Activated CD4-positive, CD25-positive, alpha-beta regulatory T cell (primary cell): ENCODE measurements at places on chromosomes 7 and 10.

DNA sequence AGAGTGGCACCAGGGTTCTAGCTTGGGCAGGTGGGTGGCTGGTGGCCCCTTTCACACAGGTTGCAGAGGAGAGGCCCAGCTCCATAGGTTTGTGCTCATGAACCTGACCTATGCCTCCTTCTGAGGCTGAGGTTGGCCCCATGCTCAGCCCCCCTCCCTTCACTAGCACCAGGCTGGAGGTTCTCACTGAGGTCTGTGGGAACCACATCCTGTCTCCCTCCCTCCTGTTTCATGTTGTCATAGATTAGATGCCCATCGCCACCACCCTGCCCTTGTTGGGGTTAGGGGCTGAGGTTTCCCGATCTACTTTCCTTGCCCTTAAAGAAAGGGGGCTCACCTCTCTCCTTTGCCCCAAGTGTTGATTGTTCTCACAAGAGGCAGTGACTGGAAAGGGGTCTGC is 14.7 kb downstream of the NEUROG3 start:
- DNase-seq: no peak

DNA sequence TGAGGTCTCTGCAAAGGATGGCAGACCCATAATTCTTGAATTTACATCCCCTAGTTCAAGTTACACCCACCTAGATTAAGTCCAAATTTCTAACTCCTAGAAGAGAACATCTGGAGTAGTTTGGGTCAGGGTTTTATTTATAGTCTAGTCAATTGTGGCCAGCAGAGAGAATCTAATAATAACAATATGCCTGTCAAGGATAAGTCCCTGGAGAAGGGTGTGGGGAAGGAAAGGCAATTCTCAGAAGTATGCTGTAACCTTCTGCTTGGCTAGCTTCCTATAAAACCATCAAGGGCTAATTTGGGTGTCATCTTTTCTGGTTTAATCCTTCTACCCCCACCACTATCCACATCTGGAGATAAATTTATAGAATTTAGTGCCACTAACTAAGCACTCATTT is 52.8 kb upstream of the SEMA3E start:
- no peak for DNase-seq

DNA sequence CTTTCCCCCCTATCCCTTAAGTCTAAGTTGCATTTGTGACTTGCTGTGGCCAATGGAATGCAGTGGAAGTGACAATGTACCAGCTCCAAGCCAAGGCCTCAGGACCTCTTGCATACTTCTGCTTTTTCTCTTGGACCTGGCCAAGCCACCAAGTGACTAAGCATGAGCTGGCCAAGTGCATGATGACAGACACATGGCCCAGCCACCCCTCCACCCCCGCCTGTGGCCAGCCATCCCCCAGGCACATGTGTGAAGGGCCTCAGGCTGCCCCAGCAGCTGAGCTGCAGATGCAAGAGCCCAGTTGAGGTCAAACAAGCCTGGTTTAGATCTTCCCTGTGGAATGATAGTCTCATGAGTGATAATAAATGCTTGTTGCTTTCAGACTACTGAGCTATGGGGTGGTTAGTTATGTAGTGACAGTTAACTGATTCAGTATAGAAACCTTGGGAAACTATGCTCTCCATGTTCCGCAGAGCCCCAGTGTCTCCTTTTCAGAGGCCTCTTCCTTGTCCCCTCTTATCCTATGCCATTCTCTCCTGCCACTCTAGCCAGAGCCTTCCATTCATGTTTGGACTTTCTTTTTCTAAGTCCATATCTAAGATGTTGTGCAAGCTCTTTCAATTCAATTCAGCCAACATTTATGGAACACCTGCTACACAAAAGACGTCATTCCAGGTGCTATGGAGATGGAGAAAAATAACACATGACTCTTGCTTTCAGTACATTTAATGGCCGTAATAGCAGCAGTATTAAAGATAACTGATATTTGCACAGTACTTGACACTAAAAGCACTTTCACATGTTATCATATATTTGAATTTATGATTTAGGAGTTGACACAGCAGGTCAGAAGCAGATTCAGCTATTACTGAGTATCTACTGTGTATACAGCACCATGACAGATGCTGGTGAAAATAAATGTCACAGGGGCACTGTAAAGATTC is 55.5 kb upstream of the LOXL4 start:
- DNase-seq: no peak

- DNase-seq: no peak
These were observed 19.1 kb downstream of the TMEM176B start for GRCh38 chr7:150781103-150781502.

- DNase-seq: no peak
These were observed 295.3 kb upstream of the KLF6 start for GRCh38 chr10:4080225-4080805.

DNA sequence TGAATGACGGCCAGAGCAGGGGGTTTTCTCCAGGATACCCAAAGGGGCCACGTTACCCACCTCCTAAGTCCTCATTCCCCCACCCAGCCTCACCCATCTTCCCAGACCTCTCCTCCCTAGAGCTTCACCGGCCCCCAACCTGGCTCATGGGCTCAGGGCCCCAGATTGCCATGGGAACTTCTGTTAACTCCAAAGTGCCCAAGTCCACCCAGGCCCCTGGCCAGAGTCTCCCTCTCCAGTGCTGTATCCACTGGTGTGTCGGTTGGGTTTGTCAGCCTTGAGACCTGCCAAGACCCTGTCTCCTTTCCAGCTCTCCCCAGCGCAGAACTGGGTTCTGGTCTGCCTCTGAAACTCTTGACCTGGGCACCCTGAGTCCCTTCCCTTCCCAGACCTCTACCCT is 37.1 kb upstream of the ZMIZ2 start:
- no peak for DNase-seq

GRCh38 chr10:19847321-19847720 is 31.1 kb downstream of the PLXDC2 start:
- no peak for DNase-seq

DNA sequence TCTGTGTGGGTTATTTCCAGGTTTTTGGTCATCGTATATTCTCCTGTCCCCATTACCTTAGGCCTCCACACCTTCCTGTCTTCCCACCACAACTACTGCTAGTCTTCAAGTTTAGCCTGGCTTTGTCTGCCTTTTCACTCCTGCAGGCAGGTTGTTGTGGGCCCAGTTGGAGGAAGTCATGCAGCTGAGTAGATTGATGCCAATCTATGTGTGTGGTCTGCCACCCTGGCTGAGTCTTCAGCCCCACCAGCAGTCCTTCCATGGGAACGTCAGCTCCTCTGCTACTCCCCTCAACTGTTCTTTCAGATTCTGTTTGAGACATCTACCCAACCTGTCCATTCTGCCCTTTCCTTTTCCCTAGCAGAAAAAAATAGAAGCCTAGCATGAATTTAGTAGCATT is 6.3 kb downstream of the RINT1 start:
- no peak for DNase-seq

DNA sequence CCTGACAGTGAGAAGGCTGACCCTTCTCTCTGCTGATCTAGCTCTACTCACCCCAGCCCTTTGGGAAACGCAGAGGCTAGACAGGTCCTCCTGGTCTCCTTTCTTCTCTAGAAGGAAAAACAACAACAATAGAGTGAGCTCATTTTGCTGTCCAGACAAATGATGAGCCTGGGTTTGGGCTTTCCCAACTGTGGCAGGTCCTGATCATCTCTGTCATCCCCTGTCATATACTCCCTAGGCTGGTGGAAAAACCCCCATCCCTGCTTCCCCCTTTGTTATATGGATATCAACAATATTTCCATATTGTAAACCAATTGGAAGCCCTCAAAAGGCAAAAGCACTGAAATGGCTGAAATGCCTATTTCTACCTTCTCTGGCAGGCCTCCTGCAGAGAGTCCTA is 9.2 kb upstream of the DDIT4 start:
- no peak for DNase-seq

DNA sequence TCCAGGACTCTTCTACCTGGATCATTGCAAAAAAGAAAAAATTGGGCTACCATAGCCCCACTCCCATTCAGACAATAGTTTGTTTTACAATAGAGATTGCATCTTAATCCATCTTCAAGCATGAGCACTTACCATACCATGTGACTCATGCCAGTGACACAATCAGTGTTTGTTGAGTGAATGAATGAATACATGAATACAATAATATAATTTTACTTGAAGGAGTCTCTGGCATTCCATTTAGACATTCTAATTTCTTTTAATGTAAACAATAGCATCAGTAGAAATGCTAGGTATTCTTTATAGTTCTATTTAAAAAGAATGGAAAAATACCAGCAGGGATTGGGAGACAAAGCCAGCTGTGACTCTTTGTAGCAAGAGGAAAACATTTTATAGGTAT is 141.6 kb upstream of the AKR1E2 start:
- DNase-seq: no peak

DNA sequence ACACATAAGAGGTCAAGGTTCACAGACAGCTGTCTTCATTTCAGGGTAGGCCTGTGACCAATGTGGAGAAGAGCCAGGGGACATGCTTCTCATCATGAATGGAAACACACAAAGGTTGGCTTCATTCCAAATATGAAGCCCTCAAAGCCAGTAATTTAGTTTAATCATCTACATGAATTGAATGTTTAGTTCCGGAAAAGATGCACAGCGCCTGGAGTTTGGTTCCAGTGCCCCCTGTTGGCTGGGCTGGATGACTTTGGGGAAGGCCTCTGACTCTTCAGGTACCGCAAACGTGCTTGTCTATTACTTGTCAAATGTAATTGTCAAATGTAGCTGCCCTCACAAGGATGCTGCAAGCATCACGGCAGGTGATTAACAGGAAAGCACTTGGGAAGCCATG is 130.7 kb downstream of the ADRA2A start:
- no peak for DNase-seq

DNA sequence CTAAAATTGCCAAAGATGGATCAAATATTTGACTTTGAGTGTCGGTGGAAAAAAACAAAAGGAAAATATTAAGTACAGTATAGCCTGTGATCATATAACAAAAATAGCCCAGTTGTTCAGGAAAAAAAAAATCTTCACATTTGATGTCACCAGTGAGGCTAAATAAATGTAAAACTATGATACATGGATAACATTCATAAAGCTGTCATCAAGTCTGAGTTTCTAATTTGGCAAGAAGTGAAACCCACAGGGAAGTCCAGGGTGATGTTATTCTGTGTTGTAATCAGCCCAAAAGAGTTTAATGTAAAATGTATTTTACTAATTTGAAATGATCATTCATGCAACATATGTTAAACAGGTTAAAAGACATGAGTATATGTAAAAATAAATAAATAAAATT is 908.0 kb downstream of the PCDH15 start:
- DNase-seq: no peak

DNA sequence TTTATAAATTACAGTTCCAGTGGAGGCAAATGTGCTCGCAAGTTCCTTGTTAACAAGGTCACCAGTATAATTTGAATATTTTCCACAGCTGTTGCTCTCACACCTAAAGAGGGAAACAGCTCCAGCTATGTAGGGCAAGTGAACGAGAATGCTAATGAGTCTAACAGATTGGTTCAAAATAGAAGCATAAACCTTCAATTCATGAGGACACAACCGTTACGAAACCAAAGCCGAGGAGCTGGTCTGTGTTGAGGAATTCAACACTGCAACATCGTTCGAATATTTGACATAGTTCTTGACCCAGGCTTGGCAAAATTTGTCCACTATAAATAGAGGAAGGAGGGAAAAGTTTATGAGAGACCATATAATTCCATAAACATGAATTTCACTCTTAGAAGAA is 161.3 kb downstream of the KLF6 start:
- no peak for DNase-seq

DNA sequence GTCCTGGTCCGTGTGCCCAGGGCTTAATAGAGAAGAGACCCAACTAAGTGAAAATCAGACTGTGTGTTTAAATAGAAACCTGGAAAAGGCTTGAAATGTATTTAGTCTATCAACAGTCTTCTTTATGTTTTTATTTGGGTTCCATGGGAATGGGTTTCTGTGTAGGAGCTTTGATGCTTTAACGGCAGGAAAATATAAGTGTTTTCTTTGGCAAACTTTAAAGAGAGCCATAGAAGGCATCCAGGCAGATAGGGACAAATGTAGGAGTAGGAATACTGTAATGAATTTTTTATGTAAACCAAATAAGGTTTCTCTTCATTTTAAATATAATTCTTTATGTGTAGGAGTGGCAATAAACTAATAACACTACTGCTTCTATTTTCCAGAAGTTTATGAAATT is 989.0 kb downstream of the GATA3 start:
- DNase-seq: no peak

- DNase-seq: no peak
These were observed 449.4 kb downstream of the TCERG1L start for GRCh38 chr10:130862122-130862521.

GRCh38 chr10:30431435-30431911 is 2.5 kb upstream of the MAP3K8 start:
- DNase-seq: no peak

- DNase-seq: no peak
These were observed 20.0 kb downstream of the PDSS1 start for GRCh38 chr10:26717476-26717875.

- no peak for DNase-seq
These were observed 15.6 kb downstream of the CPED1 start for GRCh38 chr7:121003986-121004685.

DNA sequence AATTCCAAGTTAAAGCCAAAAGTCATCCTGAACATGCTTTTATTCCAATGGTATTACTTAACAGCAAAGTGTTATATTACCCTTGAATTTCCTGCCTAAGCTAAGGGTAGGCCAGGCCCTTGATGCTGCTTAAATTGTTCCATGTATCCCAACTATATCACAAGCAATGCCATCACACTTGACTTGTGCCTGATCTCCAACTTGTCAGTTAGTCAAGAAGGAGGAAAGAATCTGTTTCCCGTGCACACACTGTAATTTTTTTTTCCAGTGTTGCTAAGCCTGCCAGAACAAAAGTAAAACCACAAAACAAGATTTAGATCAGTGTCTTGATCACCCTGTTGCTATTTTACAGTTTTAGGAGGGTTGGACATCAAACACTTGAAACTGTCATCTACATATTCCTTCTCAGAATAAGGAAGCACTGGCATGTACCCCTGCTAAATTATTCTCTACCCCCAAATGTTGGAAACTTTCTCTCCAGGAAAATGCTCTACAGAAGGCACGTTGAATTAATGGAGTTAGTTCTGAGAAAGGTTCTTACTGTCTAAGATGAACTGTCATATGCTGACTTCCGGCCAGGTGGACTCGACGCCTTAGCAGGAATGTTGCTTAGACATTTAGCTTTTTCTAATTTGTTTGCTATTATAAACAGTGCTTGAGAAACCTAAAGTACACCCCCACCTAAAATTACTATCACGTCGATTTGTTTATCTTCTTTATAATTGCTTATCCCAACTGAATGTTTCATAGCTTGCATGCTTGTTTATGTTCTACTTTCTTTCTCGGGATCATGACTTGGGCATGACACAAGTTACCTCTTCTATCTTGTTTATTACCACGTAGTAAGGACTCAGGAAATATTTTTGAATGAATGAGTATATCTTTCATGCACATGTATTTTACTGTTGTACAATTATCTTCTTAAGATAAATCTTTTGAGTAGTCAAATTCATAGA is 105.5 kb upstream of the ZNF438 start:
- no peak for DNase-seq

GRCh38 chr10:79561257-79561656 is 1.1 kb upstream of the SFTPA2 start:
- no peak for DNase-seq

- no peak for DNase-seq
These were observed 13.9 kb downstream of the CREB3L2 start for GRCh38 chr7:137987968-137988367.
